Trophoblast cell (in vitro differentiated cells and primary cell): ENCODE measurements at places on chromosomes 5 and 9.

- H3K4me3 ChIP-seq: no peak overlapping the region
- no peak overlapping the region for H3K27ac ChIP-seq
- DNase-seq: no peak
These were observed 132.0 kb downstream of the FGF10 start for GRCh38 chr5:44257221-44257620.

DNA sequence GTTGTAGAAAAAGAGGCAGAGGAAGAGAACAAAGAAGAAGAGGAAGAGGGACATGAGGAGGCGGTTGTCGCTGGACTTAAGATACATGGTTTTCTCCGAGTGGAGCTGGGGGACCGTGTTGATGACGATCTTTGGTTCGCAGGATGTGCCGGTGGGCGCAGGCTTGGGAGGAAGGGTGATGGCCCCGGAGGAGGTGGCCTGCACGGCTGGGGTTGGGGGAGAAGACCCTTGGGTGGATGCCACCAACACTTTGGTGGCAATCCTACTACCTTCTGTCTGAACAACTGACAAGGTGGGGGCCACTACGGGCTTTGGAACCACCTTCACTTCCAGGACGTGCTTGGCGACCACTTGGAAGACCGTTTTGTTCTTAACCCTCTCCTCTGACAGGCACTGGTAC is 60.7 kb downstream of the SECISBP2 start:
- H3K36me3 ChIP-seq: peaks cover 6% of the 10 kb centered on the region
- no peak overlapping the region for H3K27ac ChIP-seq
- no peak overlapping the region for H3K4me3 ChIP-seq
- DNase-seq: no peak

- H3K4me1 ChIP-seq: no peaks in the 10 kb centered on the region
- H3K27me3 ChIP-seq: no peaks in the 10 kb centered on the region
- DNase-seq: no peak
These were observed 104.1 kb upstream of the NIPBL start for GRCh38 chr5:36772276-36773140.

GRCh38 chr5:150078802-150079689 is 7.3 kb downstream of the CSF1R start:
- no peak for DNase-seq
- no peaks in the 10 kb centered on the region for H3K4me1 ChIP-seq

DNA sequence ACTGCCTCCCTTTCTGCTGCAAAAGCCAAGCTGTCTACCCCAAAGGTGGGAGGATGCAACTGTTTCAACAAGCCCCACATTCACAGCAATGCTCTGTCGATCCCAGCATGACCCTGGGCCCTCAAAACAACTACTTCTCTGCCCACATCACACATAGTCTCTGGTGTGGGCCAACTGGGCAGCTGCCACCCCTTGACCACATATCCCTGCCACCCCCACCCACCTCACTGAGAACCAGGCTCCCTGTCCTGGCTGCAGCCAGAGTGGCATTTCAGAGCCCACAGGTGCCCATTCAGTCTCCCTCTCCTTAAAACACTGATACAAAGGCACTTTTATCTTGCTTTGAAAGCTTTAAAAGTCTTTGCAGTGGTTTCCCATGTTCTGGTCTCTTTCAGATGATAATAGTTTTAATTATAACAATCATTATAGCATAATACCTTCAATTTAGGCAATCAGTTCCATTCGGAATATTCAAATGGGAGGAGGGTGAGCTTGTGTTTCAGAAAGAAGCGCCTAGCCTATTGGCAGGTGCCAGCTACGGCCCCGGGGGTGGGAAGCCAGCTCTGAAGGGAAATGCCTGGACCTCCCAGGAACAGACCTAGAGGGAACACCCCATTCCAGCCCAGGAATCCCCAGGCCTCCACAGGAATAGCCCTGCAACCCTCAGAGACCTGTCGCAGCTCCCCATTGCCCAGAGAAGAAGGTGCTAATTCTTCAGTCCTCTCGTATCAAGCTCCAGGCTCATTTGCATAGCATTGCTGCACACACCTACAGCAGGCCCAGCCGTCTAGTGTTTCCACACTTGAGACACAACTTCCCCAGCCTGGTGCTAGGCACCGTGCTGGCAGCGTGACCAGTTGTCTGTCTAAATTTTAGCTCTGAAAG is 90.8 kb downstream of the C5orf15 start:
- no peaks in the 10 kb centered on the region for H3K27me3 ChIP-seq
- no peak overlapping the region for H3K27ac ChIP-seq
- no peaks in the 10 kb centered on the region for H3K36me3 ChIP-seq
- no peak overlapping the region for H3K4me3 ChIP-seq
- H3K4me1 ChIP-seq: no peaks in the 10 kb centered on the region

DNA sequence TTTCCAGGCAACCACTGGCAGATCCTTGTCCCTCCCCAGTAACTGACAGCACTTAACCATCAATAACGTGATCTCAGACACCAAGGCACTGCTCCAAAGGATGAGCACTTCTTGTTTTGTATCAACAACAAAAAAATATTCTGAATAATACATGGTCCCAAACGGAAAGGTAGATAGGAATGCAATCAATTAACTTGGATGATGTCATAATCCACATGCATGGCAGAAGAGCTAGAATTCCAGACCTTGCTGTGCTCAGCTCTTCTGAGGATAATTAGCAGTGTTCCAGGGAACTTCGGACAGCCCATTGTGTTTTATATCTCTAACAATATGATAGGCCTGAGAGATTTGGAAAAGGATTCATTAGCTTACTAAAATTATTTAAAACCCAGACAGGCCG is 288.4 kb upstream of the PCSK5 start:
- no peaks in the 10 kb centered on the region for H3K27me3 ChIP-seq
- no peak overlapping the region for H3K27ac ChIP-seq
- no peak overlapping the region for H3K4me3 ChIP-seq
- no peaks in the 10 kb centered on the region for H3K36me3 ChIP-seq

DNA sequence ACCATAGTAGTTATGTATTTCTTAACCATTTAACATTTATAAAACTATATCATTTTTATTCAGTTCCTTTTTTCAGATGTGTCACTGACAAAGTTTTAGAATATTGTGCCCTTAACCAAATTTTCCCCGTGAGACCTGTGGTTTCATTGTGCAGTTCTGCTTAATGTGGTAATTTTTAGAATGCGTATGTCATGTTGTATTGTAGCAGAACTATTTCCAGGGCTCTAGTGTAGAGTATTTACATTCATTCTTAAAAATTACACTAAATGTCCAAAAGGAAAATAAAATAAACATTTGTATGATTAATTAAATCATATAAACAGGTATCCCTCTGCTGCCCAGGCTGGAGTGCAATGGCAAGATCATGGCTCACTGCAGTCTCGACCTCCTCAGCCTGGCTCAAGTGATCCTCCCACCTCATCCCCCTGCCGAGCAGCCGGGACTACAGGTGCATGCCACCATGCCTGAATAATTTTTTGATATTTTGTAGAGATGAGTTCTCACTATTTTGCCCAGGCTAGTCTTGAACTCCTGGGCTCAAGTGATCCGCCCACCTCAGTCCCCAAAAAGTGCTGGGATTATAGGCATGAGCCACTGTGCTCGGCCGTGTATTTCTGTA is 15.4 kb downstream of the SERINC5 start:
- peaks cover 2% of the 10 kb centered on the region for H3K4me1 ChIP-seq
- H3K4me3 ChIP-seq: no peak overlapping the region
- no peak for DNase-seq

GRCh38 chr5:150164211-150164980 is 2.2 kb upstream of the CDX1 start:
- H3K4me1 ChIP-seq: peaks cover 46% of the 10 kb centered on the region
- peaks cover 7% of the 10 kb centered on the region for H3K27me3 ChIP-seq
- H3K4me3 ChIP-seq: no peak overlapping the region

- H3K36me3 ChIP-seq: no peaks in the 10 kb centered on the region
- no peak overlapping the region for H3K4me3 ChIP-seq
- no peak for DNase-seq
- no peak overlapping the region for H3K27ac ChIP-seq
- no peaks in the 10 kb centered on the region for H3K27me3 ChIP-seq
These were observed 91.4 kb upstream of the IRX4 start for GRCh38 chr5:1974081-1974480.

GRCh38 chr9:87812375-87813118 is 70.1 kb upstream of the SPATA31E1 start:
- H3K36me3 ChIP-seq: no peaks in the 10 kb centered on the region
- no peaks in the 10 kb centered on the region for H3K4me1 ChIP-seq
- no peaks in the 10 kb centered on the region for H3K27me3 ChIP-seq
- no peak overlapping the region for H3K4me3 ChIP-seq

- H3K4me1 ChIP-seq: peaks cover under 1% of the 10 kb centered on the region
- no peaks in the 10 kb centered on the region for H3K36me3 ChIP-seq
- no peak for DNase-seq
These were observed 9.5 kb downstream of the BARX1 start for GRCh38 chr9:93945400-93946337.

GRCh38 chr9:69797675-69798074 is 22.9 kb upstream of the CFAP95 start:
- H3K27me3 ChIP-seq: no peaks in the 10 kb centered on the region
- H3K4me3 ChIP-seq: no peak overlapping the region
- DNase-seq: no peak
- no peak overlapping the region for H3K27ac ChIP-seq

GRCh38 chr5:55821731-55822512 is 29.2 kb upstream of the IL31RA start:
- no peak overlapping the region for H3K4me3 ChIP-seq
- no peaks in the 10 kb centered on the region for H3K36me3 ChIP-seq
- peak; percentile 30 for DNase-seq
- peaks cover 2% of the 10 kb centered on the region for H3K4me1 ChIP-seq
- no peak overlapping the region for H3K27ac ChIP-seq

DNA sequence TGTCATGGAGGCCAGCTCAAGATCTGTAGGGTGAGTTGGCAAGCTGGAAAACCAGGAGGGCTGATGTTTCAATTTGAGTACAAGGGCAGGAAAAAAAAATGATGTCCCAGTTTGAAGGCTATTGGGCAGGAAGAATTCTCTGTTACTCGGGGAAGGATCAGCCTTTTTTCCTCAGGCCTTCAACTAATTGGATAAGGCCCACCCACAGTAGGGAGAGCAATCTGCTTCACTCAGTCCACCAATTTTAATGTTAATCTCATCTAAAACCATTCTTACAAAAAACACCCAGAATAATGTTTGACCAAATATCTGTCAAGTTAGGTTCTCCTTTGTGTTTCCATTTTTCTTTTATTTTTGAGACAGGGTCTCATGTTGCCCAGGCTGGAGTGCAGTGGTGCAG is 382.4 kb downstream of the ARRDC3 start:
- H3K36me3 ChIP-seq: no peaks in the 10 kb centered on the region
- H3K27me3 ChIP-seq: no peaks in the 10 kb centered on the region
- H3K4me1 ChIP-seq: no peaks in the 10 kb centered on the region
- H3K4me3 ChIP-seq: no peak overlapping the region

GRCh38 chr5:130280528-130281217 is 376.4 kb downstream of the CHSY3 start:
- H3K27ac ChIP-seq: no peak overlapping the region
- H3K36me3 ChIP-seq: no peaks in the 10 kb centered on the region
- H3K27me3 ChIP-seq: no peaks in the 10 kb centered on the region
- no peak for DNase-seq
- no peak overlapping the region for H3K4me3 ChIP-seq

GRCh38 chr9:89413963-89414638 is 83.8 kb downstream of the SEMA4D start:
- no peak overlapping the region for H3K4me3 ChIP-seq
- no peak for DNase-seq
- no peaks in the 10 kb centered on the region for H3K27me3 ChIP-seq
- no peaks in the 10 kb centered on the region for H3K36me3 ChIP-seq
- H3K4me1 ChIP-seq: peaks cover 5% of the 10 kb centered on the region

DNA sequence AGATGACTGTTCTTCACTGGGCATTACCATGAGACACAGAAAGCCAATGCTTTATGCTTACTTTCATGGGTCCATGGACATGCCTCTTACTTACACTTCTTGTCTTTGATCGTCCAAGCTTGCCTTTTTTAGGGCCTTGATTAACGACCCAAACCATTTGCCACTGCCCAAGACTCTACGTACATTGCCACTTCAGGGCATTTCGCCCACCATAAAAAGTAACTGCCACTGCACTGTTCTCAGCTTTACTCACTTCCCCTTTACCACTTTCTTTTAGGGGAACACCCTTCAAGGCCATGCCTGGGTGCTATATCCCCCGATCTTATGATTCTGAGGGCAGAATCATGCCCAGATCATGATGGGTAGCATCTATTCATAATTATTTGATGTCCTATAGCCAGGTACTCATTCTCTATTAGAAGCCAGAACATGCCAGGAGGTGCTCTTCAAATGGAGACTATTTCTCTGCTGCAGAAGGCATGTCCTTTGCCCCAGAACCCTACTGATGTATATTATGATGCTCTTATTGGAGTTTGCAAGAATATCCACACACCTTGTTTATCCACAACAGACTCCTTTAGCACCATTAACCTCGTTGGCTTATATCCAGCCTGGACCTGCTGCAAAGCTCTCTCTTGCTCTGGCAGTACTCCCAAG is 64.1 kb upstream of the RAD23B start:
- DNase-seq: no peak
- no peaks in the 10 kb centered on the region for H3K27me3 ChIP-seq
- H3K27ac ChIP-seq: no peak overlapping the region
- peaks cover 8% of the 10 kb centered on the region for H3K4me1 ChIP-seq
- no peak overlapping the region for H3K4me3 ChIP-seq

DNA sequence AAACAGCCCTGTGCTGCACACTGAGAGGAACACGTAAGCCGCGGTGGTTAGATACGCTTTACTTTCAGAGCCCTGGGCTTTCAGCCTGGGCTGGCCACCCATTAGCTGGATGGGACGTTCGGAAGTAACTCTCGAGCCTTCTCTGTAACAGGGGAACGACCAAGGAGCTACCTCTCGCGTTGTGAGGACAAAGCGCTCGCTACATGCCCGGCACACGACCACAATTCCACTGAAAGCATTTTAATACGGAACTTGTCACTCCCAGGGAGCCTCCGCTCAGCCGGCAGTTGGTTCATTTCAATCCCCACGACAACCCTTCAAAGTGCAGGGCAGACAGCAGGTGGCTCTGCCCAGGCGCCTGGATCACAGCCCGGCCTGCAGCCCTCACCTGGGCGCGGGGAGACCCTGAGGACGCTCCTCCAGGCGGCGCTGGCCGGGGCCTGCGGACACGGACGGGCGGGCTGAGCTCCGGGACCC is 368 bp downstream of the SURF1 start:
- H3K36me3 ChIP-seq: peaks cover 62% of the 10 kb centered on the region
- no peak for DNase-seq
- peak overlapping the region; percentile 96 for H3K4me3 ChIP-seq

- H3K4me1 ChIP-seq: no peaks in the 10 kb centered on the region
- H3K27me3 ChIP-seq: no peaks in the 10 kb centered on the region
- H3K4me3 ChIP-seq: no peak overlapping the region
- H3K27ac ChIP-seq: no peak overlapping the region
These were observed 54.3 kb downstream of the MTMR12 start for GRCh38 chr5:32258424-32258823.

GRCh38 chr5:82314964-82315758 is 37.0 kb upstream of the RPS23 start:
- H3K4me3 ChIP-seq: no peak overlapping the region
- H3K4me1 ChIP-seq: no peaks in the 10 kb centered on the region
- no peaks in the 10 kb centered on the region for H3K36me3 ChIP-seq
- H3K27ac ChIP-seq: no peak overlapping the region
- no peaks in the 10 kb centered on the region for H3K27me3 ChIP-seq
